ENCODE measurements at places on chromosomes 5 and 9. TPM values are rescaled to one million over a fixed set of nuclear protein-coding genes. Genes with fewer than 3 reads are reported as not detected.

KCNV2 gene
- not detected for total RNA-seq

DIMT1 gene
- 43.7 TPM for total RNA-seq

TAF1L gene
- not detected for total RNA-seq

DNA sequence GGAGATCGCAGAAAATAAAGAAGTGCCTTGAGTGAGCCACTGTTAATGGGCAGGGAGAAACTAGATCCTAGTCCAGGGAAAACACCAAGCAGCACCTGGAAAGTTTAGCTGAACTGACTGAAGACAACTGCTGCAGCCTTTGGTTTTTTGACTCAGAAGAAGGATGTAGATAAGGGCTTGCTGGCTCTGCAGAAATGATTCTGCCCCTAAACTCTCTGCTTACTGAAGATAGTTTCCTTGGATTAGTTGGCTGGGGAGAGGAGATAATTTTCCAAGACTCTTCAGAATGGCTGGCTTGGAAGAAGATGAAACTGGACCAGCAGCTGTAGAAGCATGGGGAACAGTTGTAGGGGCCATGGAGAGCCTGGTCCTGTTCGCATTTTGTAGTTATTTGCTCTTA lies 471.8 kb downstream of the KDM4C start:
- DNase-seq = no peak

GRCh38 chr5:141910271-141910673 lies 13.4 kb upstream of the DELE1 start:
- no peak for DNase-seq

DNA sequence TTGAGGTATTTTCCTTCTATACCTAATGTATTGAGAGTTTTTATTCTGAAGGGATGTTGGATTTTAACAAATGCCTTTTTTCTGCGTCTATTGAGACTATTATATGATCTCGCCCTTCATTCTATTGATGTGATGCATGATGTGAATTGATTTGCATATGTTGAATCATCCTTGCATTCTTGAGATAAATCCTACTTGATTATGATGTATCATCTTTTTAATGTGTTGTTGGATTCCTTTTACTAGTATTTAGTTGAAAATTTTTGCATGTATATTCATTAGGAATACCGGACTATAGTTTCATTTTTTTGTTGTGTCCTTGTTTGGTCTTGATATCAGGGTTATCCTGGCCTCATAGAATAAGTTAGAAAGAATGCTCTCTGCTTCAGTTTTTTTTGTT lies 169.7 kb downstream of the NPR3 start:
- DNase-seq = no peak

- DNase-seq = no peak
These were observed 259.3 kb upstream of the SLC30A5 start for GRCh38 chr5:68834491-68834981.

DNA sequence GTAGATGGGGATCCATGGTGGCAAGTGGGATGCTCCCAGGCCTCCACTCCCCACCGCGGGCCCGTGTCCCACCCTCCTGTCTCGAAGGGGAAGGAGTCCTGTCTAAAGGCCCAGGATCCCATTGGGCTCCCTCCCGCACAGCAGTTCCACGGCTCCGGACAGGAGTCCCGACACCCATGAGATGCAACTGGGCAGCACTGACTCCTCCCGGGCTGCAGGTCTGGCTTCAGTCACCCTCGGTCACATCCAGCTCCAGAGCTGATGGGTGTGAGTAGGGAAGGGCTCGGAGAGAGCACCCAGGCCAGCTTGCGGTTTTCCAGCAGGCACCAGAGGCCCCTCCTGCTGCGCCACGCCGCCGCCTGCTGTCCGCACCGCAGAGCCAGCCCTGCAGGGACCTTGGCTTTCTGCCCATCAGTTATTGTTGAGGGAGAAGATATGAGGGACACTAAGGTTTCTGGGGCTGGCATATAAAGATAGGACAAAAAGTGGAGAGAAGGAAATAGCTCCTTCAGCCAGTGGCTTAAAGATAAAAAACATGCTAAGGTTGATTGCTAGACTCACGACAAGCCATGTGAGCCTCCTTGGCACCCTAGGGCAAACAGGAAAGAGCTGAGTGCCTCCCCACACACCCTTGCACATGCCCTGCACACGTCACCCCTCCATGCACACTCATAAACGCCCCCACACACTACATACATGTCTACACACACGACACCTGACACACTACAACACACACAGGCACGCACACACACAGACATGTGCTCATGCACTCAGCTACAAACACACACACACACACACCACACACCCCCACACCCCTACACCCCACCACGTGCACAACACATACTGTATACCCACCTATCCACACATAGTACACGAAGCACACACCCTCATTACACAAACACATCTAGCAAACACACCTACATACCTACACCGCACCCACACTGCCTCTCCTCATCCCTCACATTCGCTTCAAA lies 79.0 kb downstream of the AK8 start:
- no peak for DNase-seq

GRCh38 chr5:133996683-133997252 lies 8.0 kb downstream of the VDAC1 start:
- no peak for DNase-seq

DNA sequence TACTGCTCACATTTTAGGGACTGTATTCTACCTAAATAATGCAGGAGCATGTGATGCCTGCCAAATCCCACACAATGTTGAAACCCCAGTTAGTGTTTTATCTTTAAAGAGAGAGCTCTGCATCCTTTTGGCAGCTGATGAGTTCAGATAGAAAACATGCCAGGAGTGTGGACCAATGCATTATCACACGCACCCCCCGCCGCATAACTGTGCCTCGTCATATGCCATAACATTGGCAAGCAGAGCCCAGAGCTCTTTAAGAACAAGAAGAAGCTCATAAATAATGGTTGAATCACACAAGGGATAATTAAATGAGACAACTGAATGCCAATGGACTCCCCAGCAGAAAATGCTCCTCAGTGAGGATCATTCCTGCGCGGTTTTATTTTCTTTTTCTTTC lies 52.8 kb upstream of the RORB start:
- DNase-seq = no peak

GRCh38 chr5:10567121-10567591 lies 3.3 kb downstream of the ANKRD33B start:
- no peak for DNase-seq

GRCh38 chr5:121199216-121199999 lies 652.3 kb upstream of the FTMT start:
- no peak for DNase-seq

- peak; percentile 21 for DNase-seq
These were observed 23.1 kb upstream of the ERCC6L2 start for GRCh38 chr9:95852059-95853032.

DNA sequence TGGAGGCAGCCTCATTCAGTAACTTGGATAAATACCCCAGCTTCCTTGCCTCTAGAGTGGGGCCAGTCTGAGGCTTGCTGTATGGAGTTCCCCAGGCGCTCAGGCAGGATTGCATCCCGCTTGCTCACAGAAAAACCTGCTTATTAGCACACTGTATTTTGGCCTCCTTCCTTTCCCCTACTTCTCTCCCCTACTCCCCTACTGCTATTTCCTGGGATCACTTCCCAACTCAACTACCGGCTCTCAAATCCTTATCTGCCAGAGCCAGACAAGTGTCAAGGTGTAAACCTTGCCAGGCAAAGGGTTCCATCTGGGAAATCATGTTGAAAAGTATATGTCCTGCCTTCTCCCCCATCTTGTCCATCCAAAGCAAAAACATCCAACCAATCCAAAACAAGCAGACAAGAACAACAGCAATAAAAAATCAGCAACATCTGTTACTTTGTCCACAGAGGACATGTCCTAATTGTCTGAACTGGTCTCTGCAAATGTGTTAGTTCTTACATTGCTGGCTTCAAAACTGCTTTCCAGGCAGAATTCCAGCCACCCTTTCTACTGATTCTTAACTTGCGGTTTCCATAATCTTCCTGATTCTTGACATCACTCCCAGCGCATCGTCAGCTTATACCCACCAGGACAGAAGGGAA lies 164.1 kb upstream of the SEMA6A start:
- no peak for DNase-seq
